Activated CD4-positive, alpha-beta T cell treated with anti-CD3 and anti-CD28 coated beads for 4 hours (primary cell): ENCODE measurements at places on chromosomes 12 and 14.

DNA sequence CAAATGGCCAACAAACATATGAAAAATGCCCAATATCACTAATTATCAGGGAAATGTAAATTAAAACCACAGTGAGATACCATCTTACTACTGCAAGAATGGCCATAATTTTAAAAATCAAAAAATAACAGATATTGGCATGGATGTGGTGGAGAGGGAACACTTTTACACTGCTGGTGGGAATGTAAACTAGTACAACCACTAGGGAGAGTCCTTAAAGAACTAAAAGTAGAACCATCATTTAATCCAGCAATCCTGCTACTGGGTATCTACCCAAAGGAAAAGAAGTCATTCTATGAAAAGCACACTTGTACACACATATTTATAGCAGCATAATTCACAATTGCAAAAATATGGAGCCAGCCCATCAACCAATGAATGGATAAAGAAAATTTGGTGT lies 459.7 kb downstream of the GXYLT1 start:
- no peak for DNase-seq

DNA sequence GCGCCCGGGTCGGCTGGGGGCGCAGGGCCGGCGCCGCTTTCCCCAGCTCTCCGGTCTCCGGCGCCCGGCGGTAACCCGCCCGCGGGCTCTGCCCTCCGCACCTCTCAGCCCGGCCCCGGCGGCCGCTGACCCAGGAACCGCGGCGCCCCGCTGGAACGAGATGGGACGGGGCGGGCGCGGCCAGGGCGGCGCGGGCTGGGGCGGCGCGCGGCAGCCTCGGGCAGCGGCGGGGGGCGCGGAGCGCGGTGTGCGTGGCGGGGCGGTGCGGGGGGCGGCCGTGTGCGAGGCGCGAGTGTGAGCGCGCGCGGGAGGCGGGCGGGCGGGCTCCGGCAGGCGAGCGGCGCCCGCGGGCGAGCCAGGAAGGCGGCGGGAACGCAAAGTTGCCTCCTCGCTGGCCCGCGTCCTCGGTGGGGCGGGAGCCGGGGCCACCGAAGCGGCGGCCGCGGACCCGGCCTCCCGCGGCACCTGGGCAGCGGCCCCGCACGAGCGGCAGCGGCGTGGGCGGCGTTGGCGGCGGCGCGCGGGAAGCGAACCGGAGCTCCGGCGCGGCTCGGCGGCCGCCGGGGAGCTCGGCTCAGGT lies 671 bp upstream of the DIO3 start:
- no peak for DNase-seq

DNA sequence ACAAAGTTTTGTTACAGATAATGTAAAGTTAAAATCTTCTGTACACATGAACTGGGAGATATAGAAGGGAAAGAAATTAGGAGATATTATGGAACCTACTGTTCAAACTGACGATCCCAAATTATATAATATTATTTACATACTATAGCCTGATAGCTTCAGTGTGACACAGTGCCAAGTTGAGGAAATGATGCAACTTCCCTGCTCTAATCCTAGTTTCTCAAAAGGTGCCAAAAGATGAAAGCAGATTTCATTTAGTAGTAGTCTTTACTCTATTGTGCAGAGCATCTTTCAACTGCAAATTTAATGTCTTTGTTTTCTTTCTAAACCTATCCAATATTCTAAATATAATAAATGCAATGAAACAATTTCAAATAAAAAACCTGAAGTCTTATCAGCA lies 46.9 kb downstream of the COCH start:
- no peak for DNase-seq

DNA sequence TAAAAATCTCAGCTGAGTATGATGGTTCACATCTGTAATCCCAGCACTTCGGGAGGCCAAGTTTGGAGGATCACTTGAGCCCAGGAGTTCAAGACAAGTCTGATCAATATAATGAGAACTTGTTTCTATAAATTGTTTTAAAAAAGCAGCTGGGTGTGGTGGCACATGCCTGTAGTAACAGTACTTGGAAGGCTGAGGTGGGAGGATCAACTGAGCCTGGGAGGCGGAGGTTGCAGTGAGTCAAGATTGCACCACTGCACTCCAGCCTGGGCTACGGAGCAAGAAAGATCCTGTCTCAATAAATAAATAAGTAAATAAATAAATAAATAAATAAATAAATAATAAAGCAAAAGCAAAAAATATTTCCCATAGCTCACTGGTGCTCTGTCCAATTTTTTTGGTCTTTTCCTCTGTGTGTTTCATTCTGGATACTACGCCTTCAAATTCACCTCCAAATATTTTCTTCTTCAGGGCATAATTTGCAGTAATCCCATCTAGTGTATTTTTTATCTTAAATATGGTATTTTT lies 32.7 kb upstream of the SNX6 start:
- DNase-seq, result no peak

GRCh38 chr12:13905794-13906193 lies 75.6 kb downstream of the GRIN2B start:
- no peak for DNase-seq

GRCh38 chr12:108613548-108613947 lies 15.7 kb upstream of the TMEM119 start:
- no peak for DNase-seq

DNA sequence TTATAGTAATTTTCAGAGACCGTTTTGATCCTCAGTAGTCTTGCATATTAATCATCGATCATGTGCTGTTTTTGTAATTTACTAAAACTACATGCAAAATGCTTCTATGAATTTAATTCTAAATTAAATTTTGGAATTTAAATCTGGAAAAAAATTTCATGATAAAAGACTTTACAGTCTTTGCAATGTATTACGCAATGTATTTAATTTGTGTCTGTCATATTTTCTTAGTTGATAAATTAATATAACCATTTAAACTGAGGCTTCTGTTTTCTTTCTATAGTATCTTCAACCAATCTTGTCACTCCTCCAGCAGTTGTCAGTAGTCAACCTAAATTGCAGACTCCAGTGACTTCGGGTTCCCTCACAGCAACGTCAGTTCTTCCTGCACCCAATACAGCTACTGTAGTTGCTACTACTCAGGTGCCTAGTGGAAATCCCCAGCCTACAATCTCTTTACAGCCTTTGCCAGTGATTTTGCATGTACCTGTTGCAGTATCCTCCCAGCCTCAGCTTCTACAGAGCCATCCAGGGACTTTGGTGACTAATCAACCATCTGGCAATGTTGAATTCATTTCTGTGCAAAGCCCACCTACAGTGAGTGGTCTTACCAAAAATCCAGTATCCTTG lies 94.8 kb downstream of the ATF7IP start:
- no peak for DNase-seq

DNA sequence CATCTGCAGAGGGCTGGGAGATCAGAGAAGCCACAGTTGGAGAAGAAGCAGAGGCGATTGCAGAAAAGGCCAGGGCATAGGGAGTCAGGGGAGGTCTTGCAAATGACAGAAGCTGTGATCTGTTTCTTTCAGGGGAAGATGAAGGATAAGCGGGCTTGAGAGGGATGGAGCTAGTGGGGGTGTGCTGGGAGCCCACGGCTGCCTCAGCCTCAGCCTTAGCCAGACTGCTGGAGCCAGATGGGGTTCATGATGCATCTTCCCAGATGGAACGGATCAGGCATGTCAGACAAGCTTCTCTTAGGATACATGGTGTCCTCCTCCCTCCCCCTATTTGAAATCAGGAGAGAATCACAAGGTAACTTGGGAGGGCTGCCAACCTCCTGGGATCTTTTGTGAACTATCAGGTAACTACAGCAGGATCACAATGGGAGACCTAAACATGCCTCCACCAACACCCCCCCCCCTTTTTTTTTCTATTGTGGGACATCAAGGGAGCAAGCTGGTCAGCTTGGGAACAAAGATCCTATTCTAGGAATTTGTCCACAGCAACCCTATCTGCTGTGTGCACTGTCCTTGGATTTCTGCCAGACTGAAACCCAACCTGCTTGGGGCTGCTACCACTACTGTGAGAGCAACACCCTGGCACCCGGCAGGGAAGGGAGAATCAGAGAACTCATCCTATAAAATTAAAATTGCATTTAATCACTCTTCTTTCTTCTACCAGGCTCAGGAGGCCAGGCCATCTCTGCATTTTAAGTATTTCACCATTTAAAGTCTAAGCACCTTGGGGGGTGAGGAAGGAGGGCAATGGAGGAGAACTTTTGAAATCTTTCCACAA lies 10.7 kb upstream of the ATP2A2 start:
- no peak for DNase-seq

GRCh38 chr14:91221270-91221669 lies 23.2 kb downstream of the GPR68 start:
- no peak for DNase-seq

- DNase-seq, result peak; percentile 51
Observed at GRCh38 chr14:23562822-23563472, 4.6 kb downstream of the AP1G2 start.

- DNase-seq, result no peak
Observed at GRCh38 chr12:98073610-98074009, 441.8 kb upstream of the TMPO start.

DNA sequence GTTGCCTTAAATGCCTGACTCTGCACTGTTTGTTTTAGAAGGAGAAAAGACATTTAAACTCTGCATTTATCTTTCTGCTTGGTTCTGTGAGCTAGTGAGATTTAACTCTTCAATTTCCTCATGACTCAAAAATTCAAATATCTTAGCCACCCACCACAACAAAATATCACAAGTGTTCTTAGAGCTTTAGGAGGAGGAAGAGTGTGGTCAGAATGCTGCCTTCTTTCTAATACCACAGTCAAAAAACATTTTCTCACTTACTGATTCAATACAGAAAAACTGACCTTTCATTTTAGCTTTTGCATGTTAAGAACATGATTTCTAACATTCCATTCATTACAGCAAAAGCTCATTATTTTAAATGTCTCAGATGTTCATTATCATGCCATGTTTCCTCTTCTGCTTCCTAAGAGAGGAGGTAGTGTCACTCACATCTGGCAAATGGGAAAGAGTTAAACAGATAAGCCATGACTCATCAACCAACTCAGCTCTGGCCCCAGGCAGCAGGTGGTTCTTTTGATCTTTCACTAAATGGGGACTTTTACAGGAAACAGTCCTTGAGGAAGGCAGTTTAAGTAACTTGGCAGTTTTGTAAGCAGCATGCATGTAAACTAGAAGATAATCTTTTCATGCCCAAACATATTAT lies 56.4 kb upstream of the RNU6-8 start:
- no peak for DNase-seq

DNA sequence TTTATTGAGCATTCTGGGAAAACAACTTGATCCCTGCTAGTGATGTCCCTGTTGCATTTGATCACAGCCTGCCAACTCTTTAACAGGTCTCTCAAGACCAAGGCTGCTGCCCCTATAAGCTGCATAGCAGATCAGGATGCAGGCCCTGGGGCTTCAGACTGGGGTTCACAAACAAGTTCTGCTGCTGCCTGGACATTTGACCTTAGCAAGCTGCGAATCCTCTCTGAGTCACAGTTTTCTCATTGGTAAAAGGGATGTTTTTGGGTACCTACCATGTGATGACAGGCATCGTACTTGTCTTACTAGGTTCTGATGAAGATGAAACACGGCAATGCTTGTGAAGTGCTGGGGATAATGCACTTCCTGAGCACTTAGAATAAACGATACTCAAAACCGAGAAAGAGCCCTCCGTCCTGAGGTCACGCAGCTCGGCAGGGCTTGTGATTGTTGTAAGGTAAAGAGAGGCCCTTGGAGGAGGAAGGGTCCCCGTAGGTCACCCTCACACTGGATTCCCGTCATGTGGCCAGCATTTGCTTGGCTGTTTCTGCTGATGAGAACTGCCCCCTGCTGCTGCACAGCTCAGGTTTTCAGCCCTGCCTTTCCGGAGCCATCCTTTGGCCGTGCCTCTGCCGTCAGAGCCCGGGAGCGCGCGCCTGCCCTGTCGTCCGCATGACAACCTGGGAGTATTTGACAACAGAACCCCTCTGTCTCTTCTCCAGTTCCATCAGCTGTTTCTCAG lies 39.1 kb downstream of the TSPAN9 start:
- no peak for DNase-seq

GRCh38 chr12:121613462-121613861 lies 12.9 kb upstream of the ORAI1 start:
- DNase-seq, result no peak

DNA sequence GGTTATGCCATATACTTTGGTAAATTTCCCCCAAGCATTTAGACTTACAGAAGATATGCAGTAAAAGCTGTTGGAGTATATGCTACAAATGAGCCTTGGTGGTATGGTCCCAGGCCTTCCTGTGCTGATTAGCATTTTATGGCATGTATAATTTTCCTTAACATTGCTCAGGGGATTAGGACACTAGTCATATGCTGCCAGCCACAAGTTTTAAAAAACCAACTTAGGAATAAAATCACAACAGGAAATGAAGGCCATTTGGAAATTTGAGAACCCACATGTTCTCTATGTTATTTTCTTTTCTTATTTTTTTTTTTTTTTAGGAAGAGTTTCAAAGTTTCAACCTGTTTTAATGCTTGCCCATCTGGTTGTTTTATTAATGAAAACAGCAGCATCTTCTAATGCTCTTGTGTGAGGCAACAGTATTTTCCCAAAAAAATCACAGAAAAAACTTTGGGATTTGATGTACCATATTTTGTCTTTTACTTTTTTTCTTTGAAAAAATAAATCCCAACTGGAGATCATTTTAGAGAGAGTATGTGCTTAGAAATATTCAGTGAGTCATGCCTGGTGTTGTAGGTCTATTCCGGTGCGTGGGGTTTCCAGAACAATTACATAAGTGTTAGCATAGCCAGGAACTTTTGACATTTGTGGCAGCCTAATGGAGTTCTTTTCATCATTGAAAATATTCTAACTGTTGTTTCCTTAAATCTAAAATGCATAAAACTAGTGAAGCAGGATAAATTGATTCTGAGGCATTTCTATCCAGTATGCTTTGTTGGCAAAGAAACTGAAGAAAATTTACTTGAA lies 21.7 kb upstream of the DUSP6 start:
- DNase-seq, result no peak

- DNase-seq, result no peak
Observed at GRCh38 chr12:106434526-106434925, 77.0 kb downstream of the POLR3B start.

DNA sequence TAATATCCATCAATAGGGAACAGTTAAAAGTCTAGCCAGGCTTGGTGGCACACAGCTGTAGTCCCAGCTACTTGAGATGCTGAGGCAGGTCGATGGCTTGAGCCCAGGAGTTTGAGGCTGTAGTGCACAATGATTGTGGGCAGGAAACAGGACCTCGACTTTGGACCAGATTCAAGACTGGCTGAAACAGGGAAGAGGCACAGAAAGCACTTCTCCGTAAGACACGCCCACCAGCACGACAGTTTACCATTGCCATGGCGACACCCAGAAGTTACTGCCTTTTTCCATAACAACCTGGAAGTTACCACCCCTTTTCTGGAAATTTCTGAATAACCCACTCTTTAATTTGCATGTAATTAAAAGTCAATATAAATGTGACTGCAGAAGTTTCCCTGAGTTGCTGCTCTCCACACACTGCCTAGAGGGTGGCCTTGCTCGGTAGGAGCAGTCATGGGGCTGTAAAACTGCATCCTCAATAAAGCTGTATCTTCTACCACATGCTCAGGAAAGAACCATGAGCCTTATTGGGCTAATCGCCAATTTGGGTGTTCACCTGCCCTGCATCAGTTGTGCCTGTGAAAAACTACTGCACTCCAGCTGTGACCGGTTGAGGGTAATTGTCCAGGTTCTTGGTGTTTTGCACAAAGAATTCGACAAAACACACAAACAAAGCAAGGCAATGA lies 4.6 kb upstream of the LRRC23 start:
- DNase-seq, result peak; percentile 35
